NCI-H1105 treated with DMSO at 0.1 percent for 48 hours (cell line): ENCODE measurements at places on chromosomes 12 and 14.

DNA sequence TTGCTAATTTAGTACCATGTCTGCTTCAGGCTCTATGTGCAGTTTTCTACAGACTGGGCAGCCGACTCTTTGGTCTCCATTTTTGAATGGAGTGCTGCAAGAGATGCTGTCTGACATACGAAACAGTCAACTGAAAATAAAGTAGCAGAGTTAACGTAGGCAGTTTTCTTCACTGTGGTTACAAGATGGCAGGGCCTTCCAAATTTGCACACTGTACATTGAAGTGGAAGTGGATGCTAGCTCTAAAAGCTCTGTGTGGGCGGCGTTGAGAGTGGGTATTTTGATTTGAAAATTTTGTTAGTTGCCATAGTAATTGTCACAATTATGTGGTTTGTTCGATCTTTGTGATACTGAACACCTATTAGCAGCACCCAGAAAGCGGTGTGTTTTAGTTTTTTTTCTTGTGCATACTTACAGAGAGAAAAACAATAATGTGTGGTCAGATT, 154.9 kb upstream of the ATP2B1 start:
- no peak for DNase-seq

DNA sequence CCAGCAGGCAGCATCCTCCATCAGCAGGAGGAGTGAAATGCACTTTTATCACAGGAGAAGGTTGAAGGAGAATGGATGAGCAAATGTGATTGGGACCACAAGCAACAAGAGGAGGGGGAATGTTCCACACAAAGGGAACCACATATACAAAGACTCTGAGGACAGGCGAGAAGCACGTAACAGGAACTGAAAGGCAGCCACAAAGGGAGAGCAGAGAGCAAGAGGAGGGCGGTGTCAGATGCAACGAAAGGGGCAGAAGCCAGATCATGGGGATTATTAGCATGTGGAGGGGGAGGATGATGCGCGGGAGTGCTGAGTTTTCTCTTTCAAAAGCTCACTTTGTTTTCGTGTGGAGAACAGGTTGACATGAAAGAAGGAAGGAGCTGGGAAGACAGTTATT, 241.1 kb downstream of the SPTSSA start:
- DNase-seq = no peak

GRCh38 chr12:28583701-28584261, 393.5 kb downstream of the CCDC91 start:
- DNase-seq = no peak

- DNase-seq = no peak
Measured at GRCh38 chr12:116926283-116927243, 15.8 kb downstream of the FBXW8 start.

DNA sequence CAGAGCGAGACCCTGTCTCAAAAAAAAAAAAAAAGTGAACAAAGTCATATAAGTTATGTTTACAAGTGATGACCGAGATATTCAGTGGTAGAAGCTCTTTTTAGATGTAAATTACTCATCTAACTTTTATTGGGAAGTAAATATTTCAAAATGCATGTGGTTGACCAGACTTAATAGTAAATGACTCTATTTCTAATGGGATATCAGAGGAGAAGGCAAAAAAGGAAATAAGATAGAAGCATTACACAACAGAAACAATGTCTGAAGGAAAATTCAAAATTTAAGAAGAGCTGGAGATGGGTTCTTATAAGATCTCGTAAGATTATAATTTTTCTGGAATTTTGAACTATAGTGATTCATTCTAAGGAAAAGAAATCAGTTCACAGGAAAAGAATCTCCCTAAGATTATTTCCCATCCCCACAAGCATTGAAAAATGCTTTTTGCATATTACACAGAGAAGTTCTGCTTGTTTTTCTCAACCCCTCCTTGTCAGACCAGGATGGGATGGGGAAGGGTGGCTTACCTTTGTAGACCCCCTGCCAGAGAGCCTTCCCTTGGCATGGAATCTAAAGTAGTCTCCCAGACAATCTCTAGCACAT, 63.1 kb upstream of the STK38L start:
- DNase-seq = no peak
